ENCODE measurements at places on chromosomes 12 and 14.

DNA sequence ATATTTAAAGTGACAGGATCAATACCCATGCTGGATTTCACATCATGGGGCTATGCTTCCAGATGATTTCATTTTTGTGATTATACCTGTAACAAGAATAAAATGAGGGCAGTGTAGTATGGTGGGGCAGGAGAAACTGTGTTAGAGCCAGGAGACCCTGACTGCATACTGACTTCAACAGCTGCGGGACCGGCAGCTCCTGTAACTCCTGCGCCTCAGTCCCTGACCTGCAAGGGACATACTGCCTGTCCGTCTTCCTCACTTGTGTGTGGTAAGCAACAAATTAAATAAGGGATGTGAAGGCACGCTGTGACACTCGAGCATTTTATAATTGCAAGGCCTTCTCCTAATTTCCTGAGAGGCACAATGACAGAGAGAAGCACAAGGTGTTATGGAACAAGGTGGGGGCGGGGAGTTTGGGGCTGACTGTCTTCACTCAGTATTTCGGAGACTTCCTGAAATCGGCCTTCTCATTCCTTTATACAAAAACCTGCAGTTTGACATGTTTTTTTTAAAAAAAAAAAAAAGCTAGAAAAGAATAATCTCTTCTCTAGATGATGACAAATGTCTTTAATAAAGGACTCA lies 164.2 kb downstream of the TTC7B start:
- no peak for DNase-seq

GRCh38 chr12:524167-524951 lies 64.6 kb downstream of the B4GALNT3 start:
- DNase-seq = peak; percentile 79

- DNase-seq = no peak
Observed at GRCh38 chr12:46855760-46856159, 30.0 kb upstream of the SLC38A4 start.

GRCh38 chr14:31449971-31450610 lies 7.2 kb downstream of the DTD2 start:
- peak; percentile 37 for DNase-seq

- DNase-seq = no peak
Observed at GRCh38 chr12:26800347-26800746, 32.6 kb downstream of the ITPR2 start.

- no peak for DNase-seq
Observed at GRCh38 chr12:107134558-107134957, 41.2 kb upstream of the CRY1 start.

- DNase-seq = no peak
Observed at GRCh38 chr12:95003921-95004272, 400 bp upstream of the NDUFA12 start.

DNA sequence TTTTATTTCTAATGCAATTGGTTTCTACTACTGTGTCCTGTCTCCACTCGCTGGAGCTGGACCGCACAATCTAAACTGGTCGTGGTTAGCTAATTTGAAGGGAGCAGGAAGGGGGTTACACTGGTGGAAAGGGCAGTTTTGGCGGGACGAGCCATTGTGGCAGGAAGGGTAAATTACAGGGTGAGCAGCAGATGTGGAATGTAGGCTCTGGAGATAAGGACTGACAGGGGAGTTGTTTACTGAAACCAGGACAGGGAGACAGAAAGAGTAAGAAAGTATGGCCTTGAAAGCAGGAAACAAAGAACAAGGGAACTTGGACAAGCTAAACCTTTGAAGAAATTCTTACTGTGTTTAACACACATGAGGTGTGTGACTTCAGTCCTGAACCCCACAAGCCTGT lies 147.8 kb downstream of the ATXN7L3B start:
- no peak for DNase-seq

DNA sequence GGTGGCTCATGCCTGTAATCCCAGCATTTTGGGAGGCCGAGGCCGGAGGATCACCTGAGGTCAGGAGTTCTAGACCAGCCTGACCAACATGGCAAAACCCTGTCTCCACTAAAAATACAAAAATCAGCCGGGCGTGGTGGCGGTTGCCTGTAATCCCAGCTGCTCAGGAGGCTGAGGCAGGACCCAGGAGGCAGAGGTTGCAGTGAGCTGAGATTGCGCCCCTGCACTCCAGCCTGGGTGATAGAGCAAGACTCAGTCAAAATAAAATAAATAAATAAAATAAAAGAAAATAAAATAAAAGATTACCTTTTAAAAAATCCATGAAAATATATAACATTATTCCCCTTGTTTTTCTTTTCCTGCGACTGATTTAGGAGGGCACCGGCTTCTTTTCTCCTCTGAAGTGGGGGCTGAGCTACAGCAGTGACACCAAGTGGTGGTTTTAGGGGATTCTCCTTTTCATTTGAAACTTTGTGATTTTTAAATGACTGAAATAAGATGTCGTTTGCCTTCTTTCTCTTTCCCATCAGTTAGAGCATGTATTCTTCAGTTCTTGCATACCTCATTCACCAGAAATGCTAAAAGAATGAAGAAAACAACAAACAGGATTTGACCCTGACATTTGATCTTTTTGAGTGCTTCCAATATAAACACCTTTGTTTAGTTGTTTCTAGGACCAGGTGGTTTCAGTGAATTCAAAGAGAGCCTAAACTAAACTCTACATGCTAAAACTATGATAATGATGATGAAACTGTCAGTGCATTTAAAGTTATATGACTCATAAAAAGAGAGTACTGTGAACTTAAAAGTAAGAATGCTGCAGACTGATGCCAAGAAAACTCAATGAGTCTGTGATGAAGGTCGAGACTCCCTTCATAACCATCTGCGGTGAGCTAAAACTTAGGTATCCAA lies 22.6 kb upstream of the PKP2 start:
- peak; percentile 84 for DNase-seq

DNA sequence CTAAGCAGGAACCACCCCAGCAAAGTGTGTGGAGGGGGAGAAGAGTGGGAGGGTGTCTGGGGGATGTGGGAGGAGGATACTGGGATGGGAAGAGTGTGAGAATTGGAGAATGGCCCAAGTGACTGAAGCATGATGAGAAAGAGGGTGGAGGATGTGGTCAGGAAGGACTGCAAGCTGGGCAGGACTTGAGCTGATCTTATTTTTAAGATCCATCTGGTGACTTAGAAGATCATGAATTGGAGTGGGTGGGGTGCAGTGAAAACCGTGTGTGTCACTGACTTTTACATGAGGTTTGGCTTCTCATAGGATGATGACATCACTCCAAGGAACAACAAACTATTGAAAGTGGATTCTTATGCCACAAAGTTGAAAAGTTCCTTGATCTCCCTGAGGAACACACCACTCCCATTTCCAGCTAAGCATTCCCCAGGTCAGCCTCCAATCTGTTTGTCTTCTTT lies 287.5 kb downstream of the GALC start:
- DNase-seq = no peak

DNA sequence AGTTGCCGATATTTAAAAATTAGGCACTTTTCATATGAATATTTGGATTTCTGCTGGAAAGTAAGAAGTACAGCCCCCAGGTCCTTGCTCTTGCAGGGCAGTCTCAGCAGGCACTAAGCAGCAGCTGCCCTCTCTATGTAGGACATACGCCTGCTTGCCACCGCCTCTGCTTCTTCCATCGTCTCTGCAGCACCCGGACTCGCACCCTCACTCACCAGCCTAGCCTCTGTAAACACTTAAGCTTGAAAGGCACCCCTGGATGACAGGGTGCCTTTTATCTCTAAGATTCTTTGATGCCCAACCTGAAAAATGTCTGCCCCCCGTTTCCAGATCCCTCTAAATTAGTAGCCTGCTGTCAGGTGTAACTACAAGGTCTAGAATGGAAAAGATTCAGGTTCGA lies 19.0 kb downstream of the OTUB2 start:
- DNase-seq = no peak

DNA sequence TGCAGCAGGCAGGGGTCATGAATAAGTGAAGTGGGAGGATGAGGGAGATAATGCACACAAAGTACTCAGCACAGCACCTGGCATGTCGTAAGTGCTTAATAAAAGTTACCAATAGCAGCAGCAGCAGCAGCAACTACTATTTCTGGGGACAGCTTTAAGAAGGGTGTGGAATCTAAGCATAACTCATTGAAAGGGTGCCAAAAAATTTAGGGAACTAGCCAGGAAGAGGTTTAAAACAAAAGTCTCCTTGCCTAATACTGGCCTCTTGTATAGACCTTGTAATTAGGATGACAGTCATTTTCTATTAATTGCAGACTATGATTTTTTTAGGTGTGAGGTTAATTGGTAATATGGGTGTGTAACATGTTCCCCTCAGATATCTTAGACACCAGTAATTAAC lies 179.9 kb downstream of the PTPN11 start:
- DNase-seq = no peak

DNA sequence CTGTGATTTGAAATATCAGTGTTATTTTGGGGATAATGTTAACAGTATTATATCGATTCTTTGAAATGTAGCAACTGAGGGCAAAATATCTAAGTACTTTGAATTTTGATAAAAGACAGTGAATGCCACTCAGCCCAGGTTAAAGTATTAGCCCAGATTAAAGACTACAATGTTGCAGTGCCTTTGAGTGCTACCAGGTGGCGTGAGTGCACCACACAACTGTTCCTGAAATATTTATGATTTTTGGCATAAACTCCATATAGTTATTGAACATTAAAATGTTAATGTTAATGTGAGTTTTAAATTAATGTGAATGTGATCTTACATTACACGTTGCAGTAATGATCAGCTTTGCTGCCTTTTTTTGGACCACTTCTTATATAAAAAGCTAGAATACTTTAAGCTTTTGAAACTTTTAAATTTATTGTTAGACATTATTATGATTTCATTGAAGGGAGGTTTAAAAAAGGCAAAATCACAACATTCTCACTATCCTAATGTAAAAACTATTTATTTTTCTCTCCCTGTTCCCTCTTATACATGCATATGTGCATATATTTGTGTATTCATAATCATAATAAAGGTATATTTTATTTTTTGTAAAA lies 22.5 kb downstream of the MRPS35 start:
- DNase-seq = no peak

GRCh38 chr14:103073367-103073875 lies 10.6 kb upstream of the LBHD2 start:
- no peak for DNase-seq

GRCh38 chr14:69581316-69581935 lies 6.8 kb upstream of the CCDC177 start:
- no peak for DNase-seq

- no peak for DNase-seq
Observed at GRCh38 chr14:56088941-56089340, 29.3 kb upstream of the PELI2 start.

GRCh38 chr12:109346920-109347319 lies 780 bp upstream of the MYO1H start:
- no peak for DNase-seq

GRCh38 chr12:94997061-94997460 lies 6.4 kb downstream of the NDUFA12 start:
- no peak for DNase-seq

- peak; percentile 26 for DNase-seq
Observed at GRCh38 chr12:81558031-81558430, 201.1 kb downstream of the PPFIA2 start.

- DNase-seq = peak; percentile 44
Observed at GRCh38 chr12:43332977-43333640, 218.9 kb downstream of the ADAMTS20 start.

- no peak for DNase-seq
Observed at GRCh38 chr12:132549059-132549458, 59.1 kb downstream of the FBRSL1 start.

GRCh38 chr12:132306885-132307191 lies 22.6 kb downstream of the GALNT9 start:
- DNase-seq = no peak

GRCh38 chr14:34642595-34642994 lies 12.6 kb upstream of the SNX6 start:
- DNase-seq = no peak

DNA sequence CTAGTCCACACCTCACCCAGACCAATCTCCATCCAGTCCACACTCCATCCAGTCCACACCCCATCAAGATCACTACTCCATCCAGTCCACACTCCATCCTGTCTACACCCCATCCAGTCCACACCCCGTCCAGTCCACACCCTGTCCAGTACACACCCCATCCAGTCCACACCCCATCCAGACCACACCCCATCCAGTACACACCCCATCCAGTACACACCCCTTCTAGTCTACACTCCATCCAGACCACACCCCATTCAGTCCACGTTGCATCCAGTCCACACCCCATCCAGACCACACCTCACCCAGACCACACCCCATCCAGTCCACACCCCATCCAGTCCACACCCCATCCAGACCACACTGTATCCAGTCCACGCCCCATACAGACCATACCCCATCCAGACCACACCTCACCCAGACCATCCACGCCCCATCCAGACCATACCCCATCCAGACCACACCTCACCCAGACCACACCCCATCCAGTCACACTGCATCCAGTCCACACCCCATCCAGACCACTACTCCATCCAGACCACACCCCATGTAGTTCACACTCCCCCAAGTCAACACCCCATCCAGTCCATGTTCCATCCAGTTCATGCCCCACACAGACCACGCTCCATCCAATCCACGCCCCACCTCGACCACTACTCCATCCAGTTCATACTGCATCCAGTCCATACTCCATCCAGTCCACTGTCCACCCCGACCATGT lies 116.6 kb upstream of the RTL1 start:
- no peak for DNase-seq

GRCh38 chr12:92248977-92249376 lies 103.3 kb upstream of the BTG1 start:
- peak; percentile 54 for DNase-seq

- no peak for DNase-seq
Observed at GRCh38 chr14:72663956-72664650, 229.8 kb downstream of the DPF3 start.

DNA sequence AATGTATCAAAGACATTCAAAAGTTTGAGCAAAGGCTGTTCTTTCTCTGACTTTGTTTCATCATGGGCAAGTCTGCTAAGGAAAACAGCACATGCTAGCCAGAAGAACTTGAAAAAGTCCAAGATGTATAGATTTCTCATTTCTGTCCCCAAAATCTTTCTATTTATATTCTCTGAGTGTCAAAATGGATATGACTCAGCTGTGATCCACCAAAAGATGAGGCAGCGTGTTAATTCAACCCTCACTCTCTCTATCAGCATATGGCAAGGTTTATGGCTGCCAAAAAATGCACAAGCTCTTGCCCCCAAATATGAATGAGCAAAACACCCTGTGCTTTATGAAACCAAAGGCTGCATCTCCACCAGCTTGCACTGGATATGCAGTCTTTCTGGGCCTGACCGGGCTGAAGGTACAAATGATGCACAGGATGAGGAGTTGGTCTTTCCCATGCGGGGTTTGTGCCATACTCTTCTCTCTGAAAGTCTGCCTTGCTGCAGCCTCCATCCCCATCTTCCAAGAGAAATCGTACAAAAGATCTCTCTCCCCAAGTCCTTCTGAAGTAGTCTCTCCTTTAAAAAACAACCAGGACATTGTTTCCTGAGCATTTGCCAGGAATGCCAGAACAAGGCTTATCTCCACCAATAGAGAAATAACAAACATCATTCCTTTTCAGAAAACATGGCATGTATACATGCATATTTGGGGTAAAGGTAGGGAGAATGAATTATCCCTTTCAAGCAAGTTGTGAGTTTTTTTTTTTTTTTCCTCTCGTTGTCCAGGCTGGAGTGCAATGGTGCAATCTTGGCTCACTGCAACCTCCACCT lies 203.4 kb downstream of the TMX1 start:
- DNase-seq = no peak

- no peak for DNase-seq
Observed at GRCh38 chr12:107558816-107559382, 126.7 kb upstream of the PWP1 start.

GRCh38 chr14:91983588-91983987 lies 36.1 kb upstream of the FBLN5 start:
- DNase-seq = no peak
